ENCODE measurements at places on chromosomes 7 and 10.
A peak's percentile ranks its signal among the peaks of the same experiment; 100 is the strongest.

- no peak for DNase-seq
Observed at GRCh38 chr7:158067931-158068482, 519.6 kb downstream of the PTPRN2 start.

GRCh38 chr7:5348134-5349004 lies 65.6 kb downstream of the SLC29A4 start:
- no peak for DNase-seq

- peak; percentile 3 for DNase-seq
Observed at GRCh38 chr10:17472481-17473227, 18.3 kb upstream of the ST8SIA6 start.

DNA sequence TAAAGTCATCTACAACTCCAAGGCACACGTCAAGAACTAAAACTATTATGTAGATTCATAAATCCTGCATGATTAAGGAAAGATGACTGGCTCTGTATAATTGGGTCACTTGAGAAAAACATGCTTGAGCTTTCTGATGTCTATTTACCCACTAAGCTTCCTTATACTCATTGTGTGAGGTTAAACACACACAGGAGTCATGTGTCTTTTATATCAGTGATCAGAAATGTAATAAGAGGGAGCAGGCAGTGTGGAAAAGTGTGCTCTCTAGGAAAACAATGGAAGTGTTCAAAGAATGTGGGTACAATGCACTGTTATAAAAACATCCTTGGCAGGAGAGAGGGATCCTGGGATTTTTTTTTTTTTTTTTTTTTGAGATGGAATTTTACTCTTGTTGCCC lies 108.6 kb upstream of the ARID5B start:
- no peak for DNase-seq

Measured in CD4-positive, alpha-beta T cell treated with Interleukin-1 beta for 1 hour (primary cell).